Foreskin fibroblast (primary cell): ENCODE measurements at places on chromosomes 5 and 9.

- no peak for DNase-seq
Measured at GRCh38 chr5:14781106-14781505, 90.5 kb downstream of the ANKH start.

DNA sequence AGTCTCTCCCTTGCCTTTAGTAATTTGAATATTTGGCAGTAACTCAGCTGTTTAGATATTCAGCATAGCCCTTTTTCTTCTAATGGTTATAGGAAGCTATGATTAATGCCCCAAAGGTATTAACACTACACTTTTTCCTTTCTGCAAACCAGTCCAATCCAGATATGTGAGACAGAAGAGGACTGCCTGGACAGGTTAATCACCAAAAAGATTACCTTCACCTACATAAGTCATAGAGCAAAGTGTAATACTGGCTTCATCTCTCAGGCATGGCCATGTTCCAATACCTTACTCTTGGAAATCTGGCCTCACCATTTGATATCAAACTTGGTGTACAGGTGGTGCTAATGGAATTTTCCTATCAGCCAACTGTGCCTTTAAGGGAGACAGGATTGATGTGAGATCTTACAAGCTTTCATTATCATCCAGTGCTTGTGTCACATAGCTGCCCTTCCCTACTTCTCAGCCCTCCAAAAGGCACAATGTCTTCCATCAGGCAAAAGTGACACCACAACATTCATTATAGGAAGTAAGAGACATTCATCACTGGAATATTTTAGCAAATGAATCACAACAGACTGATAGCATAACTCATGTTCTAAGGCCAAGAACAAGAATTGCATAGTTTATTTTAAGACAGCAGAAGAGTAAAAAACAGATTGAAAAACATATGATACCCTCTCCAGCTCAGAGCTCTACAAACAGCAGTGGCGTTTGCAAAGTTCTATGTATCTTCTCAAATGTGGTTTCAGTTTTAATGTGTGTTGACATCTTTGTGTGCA is 91.2 kb upstream of the PAM start:
- no peak for DNase-seq

GRCh38 chr9:132486706-132487350 is 76.8 kb downstream of the CFAP77 start:
- no peak for DNase-seq

DNA sequence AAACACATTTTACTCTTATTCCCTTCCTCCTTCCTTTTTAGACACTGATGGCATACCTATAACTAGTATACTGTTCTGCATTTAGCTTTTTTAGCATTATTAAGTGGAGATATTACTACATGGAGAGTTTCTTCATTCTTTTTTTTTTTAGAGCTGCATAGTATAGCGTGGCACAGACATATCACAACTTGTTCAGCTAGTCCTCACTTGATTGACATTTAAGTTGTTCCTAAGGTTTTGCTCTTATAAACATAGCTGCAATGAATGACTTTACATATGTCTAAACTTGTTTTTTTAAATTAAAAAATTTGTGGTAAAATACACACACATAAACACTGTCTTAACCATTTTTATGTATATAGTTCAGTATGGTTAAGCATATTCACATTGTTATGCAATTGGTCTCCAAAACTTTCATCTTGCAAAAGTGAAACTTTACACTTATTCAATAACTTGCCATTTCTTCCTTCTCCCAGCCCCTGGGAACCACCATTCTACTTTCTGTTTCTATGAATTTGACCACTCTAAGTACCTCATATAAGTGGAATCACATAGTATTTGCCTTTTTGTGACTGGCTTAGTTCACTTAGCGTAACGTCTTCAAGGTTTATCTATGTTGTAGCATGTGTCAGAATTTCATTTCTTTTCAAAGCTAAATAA is 48.7 kb downstream of the ANKDD1B start:
- no peak for DNase-seq

GRCh38 chr5:73426034-73426433 is 22.5 kb downstream of the FOXD1 start:
- no peak for DNase-seq

DNA sequence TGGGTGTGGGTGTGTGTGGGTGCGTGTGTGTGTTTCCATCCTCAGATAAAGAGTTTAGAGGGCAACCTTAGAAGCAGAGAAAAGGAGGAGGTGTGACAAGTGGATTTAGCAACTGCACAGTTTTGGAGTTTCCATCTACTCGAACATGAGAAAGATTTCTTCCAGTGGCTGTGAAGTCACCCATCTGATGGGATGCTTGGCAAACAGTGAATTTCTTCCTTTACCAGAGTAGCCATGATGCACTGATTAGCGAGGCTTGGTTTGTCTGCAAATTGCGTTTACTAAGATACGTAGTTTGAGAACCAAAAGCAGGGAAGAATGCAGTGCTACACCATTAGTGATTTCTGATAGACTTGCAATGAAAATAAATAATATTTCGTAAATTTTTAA is 791 bp upstream of the STARD4 start:
- no peak for DNase-seq

DNA sequence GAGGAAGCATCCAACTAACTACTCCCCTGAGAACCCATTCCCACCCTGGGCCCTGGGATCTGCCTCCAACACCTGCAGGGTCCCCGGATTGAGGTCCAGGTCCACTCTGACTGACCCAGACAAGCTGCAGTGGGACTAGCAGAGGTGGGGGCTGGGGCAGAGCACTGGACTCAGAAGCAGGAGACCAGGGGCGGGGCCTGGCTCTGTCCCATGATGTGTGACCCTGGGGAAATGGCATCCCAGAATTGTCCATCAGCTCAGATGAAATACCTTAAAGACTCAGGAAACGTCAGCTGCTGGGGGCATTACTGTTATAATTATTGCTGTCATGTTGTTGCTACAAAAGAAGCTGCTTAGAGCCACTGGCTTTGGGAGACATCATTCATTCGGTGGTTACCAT is 202.4 kb downstream of the C9orf50 start:
- DNase-seq = no peak

GRCh38 chr5:175715627-175716522 is 58.0 kb downstream of the HRH2 start:
- DNase-seq = no peak

- no peak for DNase-seq
Measured at GRCh38 chr9:97749928-97750327, 52.8 kb upstream of the XPA start.

- peak; percentile 64 for DNase-seq
Measured at GRCh38 chr9:123335193-123335985, 20.6 kb upstream of the CRB2 start.

DNA sequence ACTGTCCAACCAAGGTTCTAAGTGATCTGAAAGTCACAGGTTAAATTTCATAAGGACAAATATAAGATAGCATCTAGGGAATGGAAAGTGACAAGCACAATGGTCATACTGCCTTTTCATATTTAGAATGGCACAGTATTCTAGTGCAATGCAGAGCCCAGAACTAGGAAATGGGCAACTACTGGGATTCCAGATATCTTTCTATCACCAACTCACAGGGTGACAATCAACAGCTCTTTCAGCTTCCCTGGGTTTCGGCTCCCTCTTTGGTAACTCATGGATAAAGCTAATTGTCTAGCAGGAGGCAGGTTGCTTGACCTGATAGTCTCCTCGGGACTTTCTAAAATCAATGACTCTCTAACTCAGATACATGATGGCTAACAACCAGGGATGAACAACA is 60.4 kb downstream of the NR3C1 start:
- DNase-seq = no peak

GRCh38 chr5:119465640-119466039 is 13.3 kb downstream of the HSD17B4 start:
- no peak for DNase-seq

DNA sequence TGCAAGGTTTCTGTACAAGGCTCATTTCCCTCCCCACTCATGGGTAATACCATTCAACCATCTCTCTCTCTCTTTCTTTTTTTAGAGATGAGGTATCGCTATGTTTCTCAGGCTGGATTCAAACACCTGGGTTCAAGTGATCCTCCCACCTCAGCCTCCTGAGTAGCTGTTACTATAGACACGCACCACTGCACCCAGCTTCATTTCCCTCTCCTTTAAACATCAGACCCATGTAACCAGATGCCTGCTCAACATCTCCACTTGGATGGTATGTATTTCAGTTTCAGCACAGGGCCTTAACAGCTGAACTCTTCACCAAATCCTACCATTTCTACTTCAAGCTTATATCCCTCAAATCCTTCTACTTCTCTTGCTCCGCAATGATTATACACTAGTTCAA is 117.4 kb downstream of the SSBP2 start:
- DNase-seq = no peak

DNA sequence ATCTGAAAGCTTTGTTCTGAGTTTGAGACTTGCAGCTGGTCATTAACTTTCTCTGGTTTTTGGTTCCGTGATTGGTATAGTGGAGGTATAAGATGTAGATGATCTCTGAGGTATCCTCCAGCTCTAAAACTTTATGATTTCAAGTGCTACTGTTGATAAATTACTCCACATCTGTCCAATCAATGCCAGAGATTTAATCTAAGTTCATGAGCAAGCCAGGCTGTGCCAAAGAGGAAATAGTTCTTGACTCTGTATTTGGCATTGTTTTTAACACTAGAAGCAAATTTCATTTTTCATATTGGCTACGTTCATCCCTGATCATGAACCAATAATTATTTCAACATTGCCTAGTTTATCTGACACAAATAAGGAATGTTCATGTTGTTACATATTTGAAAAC is 28.5 kb upstream of the CHD1 start:
- no peak for DNase-seq

GRCh38 chr5:163459819-163460561 is at the start of gene NUDCD2:
NUDCD2 (minus strand) TSS chr5:163460102; CDS start chr5:163460050, 52 bp downstream.
- DNase-seq = peak; percentile 98

- no peak for DNase-seq
Measured at GRCh38 chr5:161400583-161400982, 145.9 kb downstream of the GABRB2 start.

- DNase-seq = no peak
Measured at GRCh38 chr5:173923218-173924095, 35.3 kb downstream of the CPEB4 start.

- DNase-seq = no peak
Measured at GRCh38 chr5:92864591-92864990, 716.4 kb downstream of the NR2F1-AS1 start.

GRCh38 chr5:92887254-92887653 is 693.8 kb downstream of the NR2F1-AS1 start:
- DNase-seq = no peak

- DNase-seq = peak; percentile 69
Measured at GRCh38 chr5:58407042-58407719, 52.7 kb downstream of the PLK2 start.

GRCh38 chr9:134717056-134717455 is 75.5 kb downstream of the COL5A1 start:
- no peak for DNase-seq

DNA sequence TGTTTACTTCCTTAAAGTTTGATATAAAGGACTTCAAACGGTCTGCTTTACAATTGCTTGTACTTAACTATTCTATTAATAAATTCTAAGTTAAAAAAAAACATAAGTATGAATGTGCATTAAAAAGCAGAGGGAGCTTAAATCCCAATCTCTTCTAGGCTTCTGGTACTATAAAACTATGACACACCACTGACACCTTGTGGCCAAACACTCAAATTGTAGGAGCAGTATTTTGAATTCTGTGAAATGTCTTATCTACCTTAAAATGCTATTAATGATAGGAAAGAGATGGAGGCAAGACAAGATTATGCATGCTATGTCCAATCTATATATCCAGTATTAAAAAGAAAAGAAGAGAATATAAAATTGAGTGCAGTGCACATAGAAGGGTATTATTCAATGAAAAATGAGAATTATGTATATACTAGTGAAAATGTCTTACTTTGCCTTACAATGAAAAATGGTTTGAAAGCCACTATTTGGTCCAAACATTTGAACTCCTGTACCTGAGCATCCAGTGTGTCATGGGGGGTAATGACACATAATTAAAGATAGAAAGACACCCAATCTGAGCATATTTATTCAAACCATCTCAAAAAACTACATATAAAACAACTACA is 87.6 kb downstream of the ERP44 start:
- DNase-seq = peak; percentile 25

GRCh38 chr5:8828596-8829322 is 717.1 kb downstream of the SEMA5A start:
- peak; percentile 25 for DNase-seq
